NCI-H69 (cell line): ENCODE measurements at places on chromosomes 3 and 15.

GRCh38 chr15:63473007-63473748, 31.2 kb upstream of the USP3 start:
- DNase-seq = peak; percentile 93

GRCh38 chr15:60344987-60345386, 52.8 kb downstream of the ANXA2 start:
- no peak for DNase-seq

GRCh38 chr3:25257026-25257425, 171.0 kb upstream of the RARB start:
- DNase-seq = no peak

DNA sequence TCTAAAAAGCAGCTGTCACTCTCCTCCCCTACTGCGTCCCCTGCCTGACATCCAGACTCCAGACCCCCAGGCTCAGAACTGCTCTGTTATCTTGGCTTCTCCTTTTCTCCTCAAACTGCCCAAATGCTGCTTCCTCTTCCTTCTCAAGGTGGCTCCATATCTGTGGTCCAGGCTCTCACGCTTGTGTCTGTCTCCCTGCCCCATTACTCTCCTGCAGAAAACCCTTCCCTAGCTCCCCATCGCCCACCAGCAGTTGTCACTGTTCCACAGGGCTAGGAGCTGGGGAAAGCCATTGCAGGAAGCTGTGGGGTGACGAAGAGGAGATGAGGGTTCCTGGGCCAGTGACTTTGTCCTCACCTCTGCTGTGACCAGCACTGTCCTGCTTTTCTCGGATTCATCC, 30.7 kb upstream of the CGNL1 start:
- DNase-seq = peak; percentile 67

GRCh38 chr15:41893422-41894250, at the start of gene SPTBN5:
SPTBN5 (minus strand) TSS chr15:41894053; CDS start chr15:41893497, 556 bp downstream.
- peak; percentile 8 for DNase-seq

- DNase-seq = no peak
These were observed 57.6 kb upstream of the APEH start for GRCh38 chr3:49616491-49616941.

- DNase-seq = peak; percentile 12
These were observed 365.8 kb upstream of the MCTP2 start for GRCh38 chr15:93865586-93865985.

DNA sequence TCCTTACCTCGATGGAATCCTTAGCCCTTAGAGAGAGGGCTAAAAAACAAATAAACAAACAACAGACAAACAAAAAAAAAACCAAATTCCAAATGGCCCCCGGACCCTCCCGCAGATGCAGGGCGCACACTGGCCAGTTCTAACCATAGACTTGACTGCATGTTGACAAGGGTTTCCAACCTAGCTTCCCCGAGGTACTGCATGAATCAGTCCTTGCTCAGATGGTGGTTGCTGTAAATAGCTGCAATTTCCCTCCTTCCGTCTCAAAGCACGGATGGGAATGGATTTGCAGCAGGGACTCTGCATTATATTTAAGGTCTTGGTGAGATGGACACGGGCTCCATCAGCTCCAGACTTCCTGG, 162.8 kb downstream of the CD47 start:
- peak; percentile 70 for DNase-seq

- DNase-seq = no peak
These were observed 171.0 kb upstream of the NECTIN3 start for GRCh38 chr3:110900576-110900975.

DNA sequence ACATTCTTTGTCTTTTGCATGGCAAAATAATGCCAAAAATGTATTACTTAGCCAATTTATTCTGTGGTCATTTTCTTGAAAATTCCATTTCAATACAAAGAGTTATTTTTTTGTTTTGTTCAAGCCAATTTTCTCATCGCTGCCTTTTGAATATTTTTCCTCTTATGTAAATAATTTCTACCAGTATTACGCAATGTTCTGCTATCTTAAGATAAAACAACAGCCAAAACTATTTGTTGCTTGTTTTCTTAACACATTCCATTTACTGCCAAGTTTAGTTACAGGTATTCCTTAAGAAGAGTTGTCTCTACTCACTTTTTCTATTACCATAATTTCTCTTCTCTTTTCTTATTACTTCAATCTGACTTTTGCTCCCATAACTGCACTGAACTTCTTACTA, 163.1 kb downstream of the ROBO1 start:
- no peak for DNase-seq

DNA sequence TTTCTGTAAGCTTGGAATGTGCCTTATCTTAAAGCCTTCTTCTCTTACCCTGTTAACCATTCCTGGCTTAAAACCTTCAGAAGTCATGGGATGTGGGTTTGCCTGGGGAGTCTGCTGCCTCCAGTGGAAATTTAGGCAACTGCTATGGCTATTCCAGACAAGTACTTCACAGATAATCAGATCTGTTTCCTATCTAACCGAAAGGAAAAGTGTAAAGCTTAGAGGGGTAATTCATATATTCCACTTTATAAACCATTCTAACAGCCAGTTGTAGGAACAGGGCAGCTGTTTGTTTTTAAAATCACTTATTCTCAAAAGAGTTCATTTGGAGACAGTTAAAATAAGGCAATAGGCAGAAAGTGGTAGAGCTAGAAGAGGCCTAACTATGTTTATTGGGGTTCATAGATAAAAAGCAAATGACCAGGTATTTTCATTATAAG, 219.9 kb downstream of the TCF12 start:
- DNase-seq = peak; percentile 81

DNA sequence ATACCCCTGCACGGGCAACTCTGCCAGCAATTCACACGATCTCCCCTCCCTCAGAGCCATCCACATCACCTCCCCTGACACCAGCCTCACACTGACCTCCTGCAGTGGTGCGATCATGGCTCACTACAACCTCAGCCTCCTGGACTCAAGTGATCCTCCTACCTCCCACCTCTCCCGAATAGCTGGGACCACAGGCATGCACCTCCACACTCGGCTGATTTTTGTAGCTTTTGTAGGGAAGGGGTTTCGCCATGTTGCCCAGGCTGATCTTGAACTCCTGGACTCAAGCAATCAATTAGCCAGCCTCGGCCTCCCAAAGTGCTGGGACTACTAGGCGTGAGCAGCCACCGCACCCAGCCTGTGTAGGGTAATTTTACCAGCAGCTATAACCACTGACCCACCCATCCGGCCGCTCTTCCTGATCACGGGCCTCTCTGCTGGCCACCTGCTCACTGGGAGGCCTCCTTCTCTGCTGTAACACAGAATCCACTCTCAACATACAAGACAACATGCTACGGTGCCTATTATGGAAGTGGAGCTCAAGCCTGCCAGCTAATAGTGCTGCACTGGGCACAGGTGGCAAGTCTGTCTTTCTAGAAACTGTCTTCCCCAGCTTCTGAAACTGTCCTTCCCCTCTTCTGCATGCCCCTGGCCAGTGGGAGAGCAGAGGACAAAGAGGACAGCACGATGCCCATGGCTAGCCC, 4.6 kb downstream of the GP9 start:
- no peak for DNase-seq

DNA sequence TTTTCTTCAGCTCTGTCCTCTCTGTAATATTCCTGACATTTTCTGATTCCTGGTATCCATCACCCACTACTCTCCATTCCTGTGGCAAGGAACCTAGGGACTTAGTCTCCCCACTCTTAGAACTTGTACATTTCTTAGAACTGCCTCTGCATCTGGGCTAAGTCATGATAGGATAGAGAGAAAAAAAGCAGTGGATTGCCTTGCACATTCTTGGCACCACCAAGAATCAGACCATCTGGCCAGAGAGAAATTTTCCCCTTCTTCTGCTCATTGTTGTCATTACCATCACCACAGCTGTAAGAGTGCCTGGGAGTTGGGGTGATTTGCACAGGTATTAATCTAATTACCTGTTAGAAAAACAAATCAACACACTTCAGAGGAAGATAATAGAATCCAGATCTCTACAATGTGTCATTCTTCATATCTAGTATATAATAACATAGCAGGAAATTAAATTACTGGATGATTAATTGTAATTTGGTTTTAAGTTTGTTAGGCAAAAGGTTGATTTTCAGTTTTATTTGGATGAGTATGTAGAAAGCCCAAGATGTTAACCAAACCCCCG, 264.8 kb upstream of the ZPLD1 start:
- DNase-seq = no peak

DNA sequence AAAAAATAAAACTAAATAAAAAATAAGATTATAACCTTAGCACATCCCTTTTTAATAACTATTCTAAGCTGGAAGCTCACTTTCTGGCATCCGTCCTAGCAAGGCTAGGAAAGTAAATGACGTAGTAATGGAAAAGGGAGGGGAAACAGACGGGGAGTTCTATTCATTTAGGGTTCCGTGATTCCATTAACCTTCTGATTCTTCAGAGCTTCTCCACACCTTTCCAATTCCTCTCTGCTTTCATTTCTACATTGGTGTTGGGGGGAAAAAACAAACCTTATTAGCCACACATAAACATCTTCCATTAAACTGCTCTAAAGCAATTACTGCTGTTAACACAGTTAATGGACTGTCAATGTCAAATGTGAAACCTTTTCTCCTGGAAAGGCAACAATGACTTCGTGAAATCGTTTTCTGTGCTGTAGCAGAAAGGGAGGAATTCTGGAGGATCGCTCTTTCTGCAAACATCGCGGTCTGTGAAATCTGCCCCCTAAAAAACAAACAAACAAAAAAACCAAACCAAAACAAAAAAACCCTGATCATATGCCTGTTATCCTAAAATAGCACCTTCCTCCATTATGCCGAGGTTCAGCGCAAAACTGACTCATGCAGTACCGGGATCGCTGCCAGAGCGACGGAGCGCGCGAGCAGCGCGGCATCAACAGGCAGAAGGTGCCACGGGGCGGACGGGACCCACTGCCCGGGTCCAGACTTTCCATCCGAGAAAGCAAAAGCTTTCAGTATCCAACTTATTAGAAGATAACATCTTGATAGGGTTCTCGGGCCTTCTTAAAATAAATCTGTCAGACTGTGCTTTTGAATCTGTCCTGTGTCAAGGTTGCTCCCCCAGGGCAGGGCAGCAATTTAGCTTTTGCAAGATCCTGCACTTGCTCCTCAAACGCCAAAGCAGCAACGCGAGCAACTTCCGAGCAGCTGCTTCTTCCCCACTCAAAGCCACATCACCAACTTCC, 156.2 kb downstream of the FGF12 start:
- DNase-seq = peak; percentile 53

DNA sequence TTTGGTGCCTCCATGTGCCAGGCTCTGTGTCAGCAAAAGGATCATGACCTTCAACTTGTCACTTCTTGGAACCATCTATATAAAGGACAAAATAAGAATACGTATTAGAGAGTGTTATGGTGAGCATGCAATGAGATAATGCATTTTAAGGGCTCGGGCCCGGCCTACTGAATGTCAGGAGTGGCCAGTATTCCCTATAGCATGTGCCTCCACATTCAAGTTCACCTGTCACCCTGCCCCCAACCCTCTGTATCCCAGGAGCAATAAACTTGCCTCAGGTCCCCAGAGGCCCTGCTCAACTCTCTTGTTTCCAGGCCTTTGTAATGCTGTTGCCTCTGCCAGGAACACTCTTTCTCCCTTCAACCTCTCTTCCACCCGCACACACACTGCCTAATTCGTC, 90.2 kb upstream of the SLC6A11 start:
- no peak for DNase-seq

DNA sequence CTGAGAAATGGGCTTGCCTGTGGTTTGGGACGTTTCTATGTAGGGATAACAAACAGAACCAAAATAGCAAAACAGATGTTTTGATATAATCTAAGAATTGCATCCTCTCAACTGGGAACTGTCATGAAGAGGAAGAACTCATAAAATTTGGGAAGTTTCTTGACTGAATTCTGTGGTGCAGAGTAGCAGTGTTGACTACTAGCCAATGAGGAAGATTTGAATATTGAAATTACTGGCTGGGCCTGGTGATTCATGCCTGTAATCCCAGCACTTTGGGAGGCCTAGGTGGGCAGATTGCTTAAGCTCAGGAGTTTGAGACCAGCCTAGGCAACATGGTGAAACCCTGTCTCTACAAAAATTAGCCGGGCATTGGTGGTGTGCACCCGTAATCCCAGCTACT, 42.2 kb downstream of the ZNF609 start:
- DNase-seq = no peak

GRCh38 chr3:135197246-135197645, 402.2 kb downstream of the EPHB1 start:
- DNase-seq = no peak

GRCh38 chr3:23837691-23838090, 31.9 kb downstream of the UBE2E1 start:
- DNase-seq = no peak

DNA sequence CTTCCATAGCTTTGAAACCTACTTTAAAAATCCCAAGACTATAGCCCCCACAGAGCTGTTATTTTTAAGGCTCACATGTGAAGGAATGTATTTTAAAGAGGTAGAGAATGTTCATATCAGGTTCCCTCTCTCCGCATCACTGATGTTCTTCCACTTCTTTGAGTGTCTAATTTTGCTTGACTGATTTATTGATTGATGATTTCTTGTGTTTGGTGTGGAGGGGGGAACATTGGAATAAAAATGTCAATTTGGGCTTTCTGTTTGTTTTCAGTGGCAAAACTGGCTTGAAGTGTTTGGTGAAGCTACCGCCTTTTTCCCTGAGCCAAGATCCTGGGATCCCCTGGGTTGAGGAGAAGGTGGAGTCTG, 2.7 kb upstream of the TMEM212 start:
- no peak for DNase-seq

- peak; percentile 88 for DNase-seq
These were observed 25.5 kb upstream of the KLF13 start for GRCh38 chr15:31300981-31301672.

GRCh38 chr15:85313339-85313738, 67.1 kb upstream of the AKAP13 start:
- DNase-seq = no peak

DNA sequence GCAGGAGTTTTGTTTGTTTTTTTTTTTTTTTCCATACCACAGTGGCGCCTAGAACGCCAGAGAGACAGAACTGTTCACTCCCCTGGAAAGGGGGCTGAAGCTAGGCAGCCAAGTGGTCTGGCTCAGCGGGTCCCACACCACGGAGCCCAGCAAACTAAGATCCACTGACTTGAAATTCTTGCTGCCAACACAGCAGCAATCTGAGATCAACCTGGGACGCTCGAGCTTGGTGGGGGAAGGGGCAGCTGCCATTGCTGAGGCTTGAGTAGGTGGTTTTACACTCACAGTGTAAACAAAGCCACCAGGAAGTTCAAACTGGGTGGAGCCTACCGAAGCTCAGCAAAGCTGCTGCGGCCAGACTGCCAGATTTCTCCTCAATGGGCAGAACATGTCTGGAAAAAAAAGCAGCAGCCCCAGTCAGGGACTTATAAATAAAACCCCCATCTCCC, 29.8 kb downstream of the SPICE1 start:
- no peak for DNase-seq

DNA sequence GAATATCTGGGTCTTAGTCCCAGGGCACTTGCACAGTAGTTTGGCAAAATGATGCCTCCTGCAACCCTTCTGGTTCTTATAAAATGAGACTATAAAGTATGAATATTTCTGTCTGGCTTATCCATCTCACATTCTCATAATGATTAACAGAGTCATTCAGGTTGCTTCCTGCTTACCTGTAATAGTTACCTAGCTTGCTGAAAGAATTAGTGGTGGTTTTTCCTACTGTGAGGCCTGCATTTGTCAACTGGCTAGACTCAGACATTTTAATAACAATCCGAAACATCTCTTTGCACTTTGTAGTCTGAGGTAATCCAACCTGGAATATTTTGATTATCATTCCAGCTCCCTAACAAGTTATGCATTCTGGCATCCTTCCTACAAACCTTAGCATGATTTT, 75.6 kb upstream of the POU1F1 start:
- DNase-seq = no peak
